ENCODE measurements at places on chromosomes 5 and 9.

DNA sequence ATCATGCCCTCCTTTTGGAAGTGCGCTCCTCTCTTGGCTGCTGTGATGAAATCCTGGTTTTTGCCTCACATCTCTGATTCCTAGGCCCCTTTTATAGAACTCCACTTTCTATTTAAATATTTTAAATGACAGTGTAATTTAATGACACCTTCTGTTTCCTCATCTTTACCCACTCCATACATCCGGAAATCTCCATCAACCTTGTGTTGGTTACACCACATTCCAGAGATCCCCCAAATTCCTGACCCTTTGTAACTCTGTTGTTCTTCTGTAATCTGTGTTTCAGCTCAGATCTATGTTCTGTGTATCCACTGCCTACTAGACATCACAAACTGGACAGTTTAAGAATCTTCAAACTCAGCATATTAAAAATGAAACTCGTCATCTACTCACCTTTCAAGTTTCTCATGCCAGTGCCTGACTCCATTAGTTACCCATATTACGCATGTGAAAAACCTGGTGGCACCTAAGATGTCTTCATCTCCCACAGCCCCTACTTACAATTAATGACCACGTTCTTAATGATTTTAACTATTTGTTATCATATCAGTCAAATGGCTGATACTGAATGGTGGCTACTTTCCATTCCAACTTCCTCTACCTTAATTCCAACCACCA, 25.1 kb downstream of the PARP8 start:
- DNase-seq, result no peak

DNA sequence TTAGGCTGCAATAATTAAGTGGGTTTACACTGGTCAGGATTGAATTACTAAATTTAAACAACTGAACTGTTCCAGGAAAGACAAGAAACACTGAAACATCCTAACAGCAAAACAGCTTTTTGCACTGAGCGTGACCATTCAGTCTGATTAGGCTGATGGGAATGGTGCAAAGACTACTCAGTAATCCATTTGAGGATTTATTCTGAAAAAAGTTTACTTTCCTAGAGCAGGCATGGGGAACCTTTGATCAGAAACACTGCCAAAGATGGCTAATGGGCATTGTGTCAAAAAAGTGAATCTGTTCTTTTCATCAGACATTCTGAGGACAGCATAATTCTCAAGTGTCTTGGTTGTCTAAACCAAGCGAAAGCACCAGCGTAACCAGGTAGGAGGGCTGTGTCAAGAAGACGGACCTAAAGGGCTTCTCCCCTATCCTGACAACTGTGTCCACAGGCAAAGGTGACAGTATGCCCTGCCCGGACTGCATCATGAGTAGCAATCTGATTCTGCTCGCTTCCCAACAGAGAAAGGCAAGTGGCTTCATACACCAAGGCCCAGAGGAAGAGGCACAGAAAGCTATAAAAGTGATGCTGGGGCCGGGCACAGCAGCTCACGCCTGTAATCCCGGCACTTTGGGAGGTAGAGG, 33.3 kb downstream of the FBXW2 start:
- DNase-seq, result no peak

GRCh38 chr5:22643356-22643755, 209.8 kb downstream of the CDH12 start:
- DNase-seq, result no peak

GRCh38 chr5:124457901-124458300, 288.5 kb downstream of the ZNF608 start:
- DNase-seq, result no peak
